GM23338 (cell line): ENCODE measurements at places on chromosomes 11 and 22. TPM values are rescaled to one million over a fixed set of nuclear protein-coding genes. Genes with fewer than 3 reads are reported as not detected.
A peak's percentile ranks its signal among the peaks of the same experiment; 100 is the strongest.

GRCh38 chr22:29641700-29642330 lies 38.4 kb downstream of the NF2 start:
- DNase-seq: no peak

- peak; percentile 50 for DNase-seq
Observed at GRCh38 chr11:42974510-42975179, 337.2 kb upstream of the API5 start.

DNA sequence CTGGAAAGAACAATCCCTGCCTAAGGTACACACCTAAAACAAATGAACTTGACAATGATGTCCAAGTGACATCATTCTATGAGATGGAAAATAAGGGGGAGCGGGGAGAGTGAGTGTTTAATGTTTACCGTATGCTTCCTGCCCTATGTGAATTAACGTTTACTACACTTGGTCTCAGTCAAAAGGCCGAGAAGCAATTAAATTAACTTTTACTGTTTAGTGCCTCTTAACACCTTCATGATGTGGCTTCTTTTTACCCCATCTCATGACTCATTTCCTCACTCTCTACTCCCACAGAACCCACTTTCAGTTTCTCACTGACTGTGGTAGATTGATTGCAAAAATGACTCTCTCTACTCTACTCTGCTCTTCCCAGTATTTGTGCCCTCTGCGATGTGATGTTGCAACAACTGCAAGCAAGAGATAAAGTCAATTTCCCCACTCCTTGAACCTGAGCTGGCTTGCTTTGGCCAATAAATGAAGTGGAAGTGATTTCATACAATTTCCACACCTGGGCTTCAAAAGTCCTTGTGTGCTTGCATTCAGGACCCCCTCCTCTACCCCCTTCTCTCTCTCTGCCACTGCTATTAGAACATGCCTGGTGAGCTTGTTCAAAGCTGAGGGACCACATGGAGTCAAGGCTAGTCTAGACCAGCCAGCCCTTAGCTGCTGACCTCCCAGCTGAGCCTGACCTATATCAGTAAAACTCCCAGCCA lies 11.6 kb upstream of the ALKBH3 start:
- DNase-seq: no peak

GRCh38 chr11:128865490-128865889 lies 1.6 kb downstream of the KCNJ1 start:
- no peak for DNase-seq

GRCh38 chr11:110519796-110520195 lies 90.0 kb downstream of the FDX1 start:
- no peak for DNase-seq

DNA sequence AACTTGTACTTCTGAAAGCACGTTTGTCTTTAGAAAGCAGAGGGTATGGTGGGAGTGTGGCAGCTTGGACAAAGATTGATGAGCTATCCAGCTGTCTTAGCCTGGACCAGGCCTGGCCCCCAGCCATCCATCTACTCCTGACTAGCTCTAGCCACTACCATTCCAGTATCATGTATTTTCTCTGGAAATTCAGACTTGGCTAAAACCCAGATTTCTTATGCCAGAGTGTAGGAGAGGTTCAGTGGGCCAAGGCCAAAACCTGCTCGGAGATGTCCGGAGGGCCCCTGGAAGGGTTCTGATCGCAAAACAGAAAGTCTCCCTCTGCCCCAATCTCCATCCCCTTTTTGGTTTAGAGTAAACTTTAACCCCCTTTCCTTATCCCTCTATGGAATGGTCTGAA lies 24.8 kb upstream of the MTCH2 start:
- DNase-seq: no peak

- DNase-seq: no peak
Observed at GRCh38 chr11:32100495-32100894, 9.6 kb downstream of the RCN1 start.

OR5D18 gene
- total RNA-seq: not detected in 2 replicates

GRCh38 chr11:747158-748006 lies at the start of gene TALDO1:
TALDO1 (plus strand) TSS chr11:747464; CDS start chr11:747482, 18 bp downstream.
- peak; percentile 97 for DNase-seq

HTR3A gene
- 8.1 and 9.7 TPM in 2 replicates for total RNA-seq

ZBTB16 gene
- 0.19 and 1.4 TPM in 2 replicates for total RNA-seq

GRCh38 chr11:1847006-1847735 lies 5.7 kb upstream of the LSP1 start:
- DNase-seq: no peak

- DNase-seq: no peak
Observed at GRCh38 chr11:130999086-130999485, 82.8 kb upstream of the SNX19 start.

DNA sequence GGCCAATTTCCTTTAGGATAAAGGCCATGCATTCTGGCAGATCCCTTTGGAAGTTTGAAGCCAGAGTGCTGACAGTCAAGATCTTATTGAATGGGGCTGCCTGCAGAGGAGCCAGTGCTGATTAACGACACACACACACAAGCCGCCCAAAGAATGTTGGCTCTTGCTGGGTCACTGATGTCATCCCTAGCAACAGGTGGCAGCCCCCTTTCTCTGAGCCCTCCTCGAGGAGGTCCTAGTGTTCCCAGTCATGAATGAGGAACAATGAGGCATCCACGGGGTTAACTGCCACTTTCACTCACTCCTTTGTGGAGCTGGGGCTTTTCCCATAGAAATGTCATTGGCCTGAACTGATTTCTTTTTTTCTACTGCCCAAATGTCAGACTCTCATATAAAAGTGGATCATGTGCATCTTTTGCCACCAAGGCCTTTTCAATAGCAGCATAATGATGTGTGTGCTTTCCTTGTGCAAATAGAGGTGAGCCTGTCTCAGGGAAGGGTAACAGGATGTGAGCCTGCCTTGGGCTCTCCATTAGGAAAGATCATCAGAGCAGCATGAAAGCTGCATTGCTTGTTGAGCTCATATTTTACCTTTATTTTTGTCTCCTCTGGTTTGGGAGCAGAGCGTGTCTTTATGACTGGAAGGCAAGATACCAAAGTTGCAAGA lies 301.8 kb upstream of the MTNR1B start:
- DNase-seq: peak; percentile 21

SLC22A9 gene
- not detected in 2 replicates for total RNA-seq

DNA sequence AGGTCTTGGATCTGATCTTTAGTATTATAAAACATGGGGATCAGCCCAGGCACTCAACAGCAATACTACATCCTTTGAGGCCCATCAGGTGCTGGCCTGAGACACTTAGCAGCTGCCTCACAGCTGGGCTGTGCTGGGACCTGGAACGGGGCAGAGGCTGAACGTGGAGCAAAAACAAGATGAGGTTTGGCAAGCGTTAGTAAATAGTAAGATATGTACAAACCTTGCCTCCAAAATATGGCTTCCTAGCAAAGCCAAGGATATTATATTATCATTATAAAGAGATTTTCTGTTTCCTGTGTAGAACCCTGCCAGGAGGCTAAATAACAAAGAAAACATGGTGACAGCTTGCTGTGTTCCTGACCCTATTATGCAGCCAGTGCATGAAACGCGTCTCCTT lies 60.0 kb upstream of the SPON1 start:
- no peak for DNase-seq

GRCh38 chr11:99065121-99065520 lies 44.4 kb downstream of the CNTN5 start:
- DNase-seq: no peak

SLC25A18 gene
- 0.47 and 1.9 TPM in 2 replicates for total RNA-seq

PNPLA5 gene
- total RNA-seq: 5.9 and 6.8 TPM in 2 replicates

PISD gene
- total RNA-seq: 51.6 and 54.5 TPM in 2 replicates

DNA sequence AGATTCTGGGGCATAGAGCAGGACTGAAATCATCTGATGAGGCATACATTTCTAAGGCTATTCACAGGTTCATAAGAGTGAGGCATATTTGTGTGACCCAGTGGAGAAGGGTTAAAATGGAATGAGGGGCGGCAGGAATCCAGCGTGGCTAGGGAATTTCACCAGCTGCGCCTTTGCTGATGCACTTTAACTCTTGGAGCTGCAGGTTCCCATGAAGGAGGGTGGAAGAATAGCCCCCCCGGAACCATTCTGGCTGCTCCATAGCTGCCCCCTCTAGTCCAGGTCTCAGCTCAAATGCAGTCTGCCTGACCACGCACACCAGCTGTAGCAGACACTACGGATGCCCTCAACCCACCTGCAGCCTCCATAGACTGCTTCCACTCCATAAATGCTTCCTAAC lies 31.5 kb downstream of the TENM4 start:
- no peak for DNase-seq

DNA sequence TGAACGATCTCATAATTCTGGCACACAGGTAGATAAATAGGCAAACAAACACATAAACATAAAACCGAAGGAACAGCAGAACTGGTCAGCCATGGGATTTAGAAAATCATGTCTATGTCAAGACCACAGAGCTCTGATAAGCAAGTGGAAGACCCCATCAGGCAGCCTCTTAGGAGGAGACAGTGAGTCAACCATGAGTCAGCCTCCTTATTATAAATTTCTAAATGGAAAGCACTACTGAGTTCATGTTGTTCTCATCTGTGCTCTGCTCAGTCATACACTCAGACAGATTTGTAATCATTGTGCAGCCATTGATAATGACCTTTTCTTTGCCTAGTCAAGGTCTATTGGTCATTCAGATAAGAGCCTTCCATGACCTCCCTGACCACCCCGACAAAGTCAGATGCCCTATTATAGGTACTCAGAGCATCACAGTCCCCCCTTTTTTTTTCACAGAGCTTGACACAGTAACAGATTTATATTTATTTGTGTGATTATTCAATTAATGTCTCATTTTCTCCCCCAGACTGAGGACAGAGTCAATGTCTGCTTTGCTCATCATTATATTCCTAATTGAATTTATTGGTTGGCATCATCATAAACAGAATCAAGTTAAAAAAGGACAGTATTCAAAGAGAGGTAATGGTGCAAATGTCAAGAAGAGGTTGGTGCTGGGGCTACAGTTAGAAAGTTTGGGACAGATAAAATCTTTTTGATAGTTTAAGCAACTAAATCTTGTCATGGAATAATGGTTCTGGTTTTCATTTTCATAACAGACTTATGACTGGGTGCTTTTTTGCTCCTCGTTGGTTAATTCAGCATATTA lies 579.7 kb upstream of the CCDC90B start:
- DNase-seq: no peak

GRCh38 chr11:74932169-74932568 lies 16.7 kb downstream of the XRRA1 start:
- DNase-seq: no peak

GRCh38 chr11:69375316-69376154 lies 81.6 kb downstream of the MYEOV start:
- no peak for DNase-seq

RELT gene
- total RNA-seq: 6.2 and 6.3 TPM in 2 replicates

DNA sequence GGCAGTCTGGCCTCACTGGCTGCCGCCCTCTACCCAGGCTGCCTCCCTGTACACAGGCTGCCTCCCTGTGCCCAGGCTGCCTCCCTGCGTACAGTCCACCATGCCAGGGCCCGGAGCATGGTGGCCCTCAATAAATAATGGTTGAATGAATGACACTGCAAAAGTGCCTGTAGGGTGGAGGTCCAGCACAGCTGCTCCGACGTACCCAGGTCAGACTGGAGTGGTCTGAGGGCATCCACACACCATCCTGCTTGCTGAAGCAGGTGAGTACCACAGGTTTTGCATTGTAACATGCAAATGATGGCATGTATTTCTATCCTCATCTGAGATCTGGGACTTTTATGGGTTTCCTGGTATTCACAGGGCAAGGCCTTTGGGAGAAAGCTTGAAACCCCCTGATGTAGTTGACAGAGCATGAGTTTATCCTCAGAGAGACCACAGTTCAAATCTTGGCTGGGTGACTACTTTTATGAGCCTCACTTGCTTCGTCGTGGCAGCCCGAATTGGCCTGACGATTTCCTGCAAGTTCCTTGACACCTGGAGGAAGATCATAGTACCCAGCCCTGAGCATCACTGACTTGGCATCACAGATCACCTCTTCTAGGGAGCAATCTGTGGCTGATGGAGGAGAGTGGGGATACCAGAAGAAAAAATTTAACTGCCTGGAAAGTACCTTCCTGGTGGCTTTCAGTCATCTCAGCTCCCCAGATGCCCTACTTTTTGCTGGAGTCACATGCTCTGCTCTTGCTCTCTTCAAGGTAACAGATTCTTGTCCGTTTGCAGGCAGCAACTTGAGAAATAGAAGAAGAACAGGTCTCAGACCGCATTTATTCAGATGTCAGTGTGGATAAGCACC lies 16.0 kb upstream of the CYB5R3 start:
- no peak for DNase-seq

GRCh38 chr22:25050566-25050965 lies 98.0 kb downstream of the KIAA1671 start:
- DNase-seq: no peak

RASSF10 gene
- total RNA-seq: 1.8 and 4.0 TPM in 2 replicates

LGALS1 gene
- 31.2 and 58.7 TPM in 2 replicates for total RNA-seq

GRCh38 chr11:4916581-4916980 lies 2.6 kb downstream of the OR51G2 start:
- no peak for DNase-seq

RFPL1 gene
- total RNA-seq: not detected in 2 replicates

DNA sequence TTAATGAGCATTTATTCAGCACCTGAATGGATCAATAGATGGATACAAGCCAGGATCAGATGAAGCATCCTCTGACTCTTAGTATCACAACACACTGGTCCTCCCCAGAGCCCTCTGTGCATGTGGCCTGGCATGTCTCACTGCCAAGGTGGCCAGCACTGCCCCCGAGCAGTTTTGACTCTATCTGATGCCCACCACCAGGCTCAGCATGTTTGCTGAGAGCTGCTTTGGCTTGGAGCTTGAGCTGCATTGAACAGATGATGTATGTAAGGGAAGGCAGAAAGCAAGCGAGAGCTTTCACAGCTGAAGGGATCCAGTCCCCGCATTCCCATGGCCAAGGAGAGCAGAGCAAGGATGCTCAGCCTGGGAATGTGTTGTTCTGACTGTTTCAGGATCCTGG lies 320.3 kb downstream of the BUD13 start:
- DNase-seq: no peak

DNA sequence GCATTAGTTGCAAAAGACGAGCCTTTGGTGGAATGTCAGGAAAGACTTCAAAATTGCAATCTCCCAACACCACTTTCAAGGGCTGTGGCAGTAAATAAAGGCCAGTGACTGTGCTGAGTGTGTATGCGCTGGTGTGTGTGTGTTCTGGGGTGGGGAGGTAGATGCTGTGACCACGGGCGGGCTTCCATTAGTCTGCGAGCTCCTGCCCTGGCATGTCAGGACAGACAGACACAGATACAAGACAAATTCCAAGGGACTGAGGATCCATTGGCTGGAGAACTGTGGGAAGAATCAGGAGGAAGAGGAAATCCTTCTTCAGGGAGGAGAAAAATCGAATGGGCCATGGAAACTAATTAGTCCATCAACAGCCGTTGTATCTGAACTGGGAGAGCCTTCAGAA lies 83.6 kb downstream of the FEZ1 start:
- no peak for DNase-seq
